Hematopoietic multipotent progenitor cell (in vitro differentiated cells): ENCODE measurements at places on chromosomes 11 and 22. TPM values are rescaled to one million over a fixed set of nuclear protein-coding genes. Genes with fewer than 3 reads are reported as not detected.

GRCh38 chr22:43393132-43393843, 18.5 kb upstream of the MPPED1 start:
- DNase-seq: no peak

- DNase-seq: no peak
Observed at GRCh38 chr11:134346101-134346975, 14.6 kb downstream of the GLB1L2 start.

Gene SESN3
- total RNA-seq: 23.4 TPM

Gene TBX10
- total RNA-seq: not detected

Gene C11orf16
- not detected for total RNA-seq
